Fibroblast of mammary gland (primary cell): ENCODE measurements at places on chromosomes 4 and X.

DNA sequence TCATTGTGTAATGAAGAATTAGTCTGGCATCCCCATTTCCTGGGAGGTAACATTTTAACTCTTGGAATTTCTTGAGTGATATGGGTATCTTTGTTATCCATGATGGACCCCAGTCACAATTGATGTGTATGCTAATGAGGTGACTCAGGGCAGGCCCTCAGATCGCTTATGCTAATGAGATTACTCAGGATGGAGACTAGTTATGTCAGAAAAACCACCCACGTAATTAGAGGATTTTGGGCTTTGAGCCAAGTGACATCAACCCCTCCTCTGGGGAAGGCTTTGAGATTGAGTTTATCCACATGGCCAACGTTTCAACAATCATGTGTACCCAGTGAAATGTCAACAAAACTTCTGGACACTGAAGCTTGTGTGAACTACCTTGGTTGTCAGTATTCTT, 772.7 kb downstream of the STPG2 start:
- DNase-seq: peak; percentile 3

GRCh38 chrX:75211976-75212375, 55.9 kb upstream of the ABCB7 start:
- no peak for DNase-seq

- DNase-seq: no peak
Measured at GRCh38 chr4:185580699-185581098, 45.4 kb upstream of the PDLIM3 start.

DNA sequence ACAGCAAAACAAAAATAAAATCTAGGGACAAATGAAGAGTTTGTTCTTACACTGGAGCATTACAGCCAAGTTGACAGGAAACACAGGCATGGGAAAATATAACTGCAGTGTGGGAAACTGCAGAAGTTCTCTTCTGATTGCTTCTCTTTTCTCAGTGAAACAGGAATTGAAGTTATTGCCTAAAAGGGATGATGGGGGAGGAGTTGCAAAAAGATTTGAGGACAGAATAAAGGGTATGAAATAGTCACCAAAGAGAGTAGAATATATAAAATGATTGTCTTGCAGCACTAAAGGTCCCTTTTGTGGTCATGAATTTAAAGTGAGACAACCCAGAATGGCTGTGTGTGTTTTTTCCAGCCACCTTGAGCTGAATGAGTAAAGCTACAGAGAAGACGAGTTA, 103.7 kb downstream of the JADE1 start:
- no peak for DNase-seq

GRCh38 chrX:24268786-24269185, 45.1 kb downstream of the SUPT20HL2 start:
- no peak for DNase-seq

DNA sequence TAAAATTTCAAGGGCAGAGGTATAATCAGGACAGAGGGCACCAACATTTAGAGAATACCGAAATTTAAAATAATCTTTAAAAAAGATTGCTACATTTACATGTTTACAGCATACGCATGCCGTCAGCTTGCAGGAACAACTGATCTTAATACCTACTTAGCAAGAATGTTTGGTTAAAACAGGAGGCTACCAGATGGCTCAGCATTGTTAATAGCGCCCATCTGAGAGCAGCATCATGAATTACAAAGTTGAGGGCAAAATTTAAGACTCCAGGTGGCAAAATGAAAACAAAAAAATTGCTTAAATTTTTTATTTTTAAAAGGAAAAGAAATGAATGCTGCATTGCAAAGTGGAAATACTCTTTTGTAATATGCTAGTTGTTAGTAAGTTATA, 241.3 kb downstream of the C4orf33 start:
- no peak for DNase-seq

- no peak for DNase-seq
Measured at GRCh38 chr4:55926610-55927009, 22.1 kb upstream of the CEP135 start.

DNA sequence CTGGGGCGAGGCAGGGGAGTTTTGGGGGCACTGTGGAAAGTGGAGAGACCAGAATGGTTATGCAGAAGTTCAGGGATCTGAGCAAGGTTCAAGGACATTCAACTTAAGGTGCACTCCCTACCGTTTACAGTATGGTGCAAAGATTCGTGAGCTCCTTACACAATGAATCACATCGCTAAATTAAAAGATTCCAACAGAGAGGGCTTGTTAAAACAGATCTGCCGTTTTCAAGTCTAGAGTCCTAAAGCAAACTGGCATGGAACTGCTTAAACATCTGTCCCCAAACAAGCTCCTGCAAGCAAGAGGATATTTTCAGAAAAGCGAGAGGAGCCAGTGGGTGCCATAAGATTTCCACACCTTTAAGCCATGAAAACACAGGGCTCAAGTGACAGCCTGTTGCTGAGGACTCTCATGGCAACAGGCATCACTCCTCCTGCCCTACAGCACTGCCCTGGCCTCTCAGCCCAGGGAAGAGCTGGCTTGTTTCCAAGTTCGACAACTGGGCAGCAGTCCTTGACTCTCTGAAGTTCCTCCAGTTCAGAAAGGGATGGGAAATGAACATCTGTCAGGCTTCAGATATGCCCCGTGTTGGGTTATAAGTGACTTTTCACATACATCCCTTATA, 10.0 kb downstream of the FAM184B start:
- DNase-seq: no peak

DNA sequence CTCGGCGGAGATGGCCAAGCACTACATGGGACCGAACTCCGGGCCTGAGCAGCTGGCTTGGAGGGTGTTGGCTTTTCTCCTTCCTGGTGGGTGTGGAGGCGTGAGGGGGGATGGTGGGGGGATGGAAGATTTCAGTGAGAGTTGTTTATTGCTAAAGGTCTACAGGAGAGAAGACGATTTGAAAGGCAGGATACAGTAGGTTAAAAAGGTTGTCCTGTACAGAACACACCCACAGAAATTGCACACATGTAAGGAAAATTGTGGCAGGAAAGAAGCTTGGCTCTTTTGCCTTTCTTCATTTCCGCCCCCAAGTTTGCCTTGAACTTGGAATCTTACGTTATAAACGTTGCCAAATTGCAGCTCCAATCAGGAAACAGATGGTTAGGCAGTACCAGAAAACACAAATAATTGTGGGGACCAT, 74.1 kb upstream of the STOX2 start:
- DNase-seq: no peak

- no peak for DNase-seq
Measured at GRCh38 chrX:148643460-148643859, 143.0 kb downstream of the AFF2 start.

DNA sequence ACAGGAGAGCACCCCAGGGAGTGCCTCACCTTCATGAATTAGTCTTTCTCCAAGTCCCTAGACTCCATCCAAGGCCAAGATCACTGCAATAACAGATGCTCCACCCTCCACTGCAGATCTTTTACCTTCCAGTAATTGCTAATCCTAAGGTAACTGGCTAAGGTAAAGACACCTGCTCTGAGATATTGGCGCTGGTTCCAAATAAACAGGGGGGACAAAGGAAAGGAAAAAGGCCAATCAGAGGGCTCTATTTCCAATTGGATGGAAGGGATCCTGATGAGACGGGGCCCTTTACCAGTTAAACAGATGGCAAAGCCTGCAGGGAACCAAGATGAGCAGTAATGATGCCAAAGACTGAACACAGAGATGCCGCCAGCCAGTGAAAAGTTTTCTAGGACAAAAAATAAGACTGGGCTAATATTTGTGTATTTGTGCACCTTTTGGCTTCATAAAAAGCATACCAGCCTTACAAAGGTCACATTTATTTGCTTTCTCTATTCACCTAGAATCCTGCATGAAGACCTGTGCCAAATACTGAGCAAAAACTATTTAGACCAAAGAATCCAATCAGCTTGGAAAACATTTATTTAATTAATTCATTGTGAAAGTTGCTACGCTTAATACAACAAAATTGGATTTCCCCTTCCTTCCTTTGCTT, 148.5 kb downstream of the PPP3CA start:
- no peak for DNase-seq

DNA sequence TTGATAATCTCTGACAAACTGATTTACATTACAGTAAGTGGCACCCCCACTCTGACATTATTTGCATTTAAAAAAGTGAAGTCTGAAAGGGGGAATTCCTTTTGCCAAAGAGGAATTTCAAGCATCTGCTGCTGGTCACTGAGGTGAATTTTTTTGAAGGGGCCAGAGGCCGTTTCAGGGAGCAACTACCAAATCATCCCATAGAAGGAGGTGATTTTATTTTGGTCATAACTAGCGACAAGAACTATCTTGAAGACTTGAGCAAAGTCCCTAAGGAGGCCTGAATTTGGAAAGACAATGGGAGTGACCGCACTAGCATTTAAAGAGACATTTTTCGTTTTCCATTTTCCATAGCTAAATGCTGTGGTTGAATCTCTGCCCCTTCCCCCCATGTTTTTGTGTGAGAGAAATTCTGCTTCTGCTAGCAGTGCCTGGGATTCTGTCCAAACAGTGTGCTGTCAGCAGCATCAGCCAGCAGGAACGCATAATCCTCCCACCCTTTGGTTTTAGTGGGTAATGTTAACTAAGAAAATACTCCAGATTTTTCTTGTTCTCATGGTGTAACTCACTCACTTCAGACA, 110.1 kb upstream of the MED14 start:
- DNase-seq: peak; percentile 91

DNA sequence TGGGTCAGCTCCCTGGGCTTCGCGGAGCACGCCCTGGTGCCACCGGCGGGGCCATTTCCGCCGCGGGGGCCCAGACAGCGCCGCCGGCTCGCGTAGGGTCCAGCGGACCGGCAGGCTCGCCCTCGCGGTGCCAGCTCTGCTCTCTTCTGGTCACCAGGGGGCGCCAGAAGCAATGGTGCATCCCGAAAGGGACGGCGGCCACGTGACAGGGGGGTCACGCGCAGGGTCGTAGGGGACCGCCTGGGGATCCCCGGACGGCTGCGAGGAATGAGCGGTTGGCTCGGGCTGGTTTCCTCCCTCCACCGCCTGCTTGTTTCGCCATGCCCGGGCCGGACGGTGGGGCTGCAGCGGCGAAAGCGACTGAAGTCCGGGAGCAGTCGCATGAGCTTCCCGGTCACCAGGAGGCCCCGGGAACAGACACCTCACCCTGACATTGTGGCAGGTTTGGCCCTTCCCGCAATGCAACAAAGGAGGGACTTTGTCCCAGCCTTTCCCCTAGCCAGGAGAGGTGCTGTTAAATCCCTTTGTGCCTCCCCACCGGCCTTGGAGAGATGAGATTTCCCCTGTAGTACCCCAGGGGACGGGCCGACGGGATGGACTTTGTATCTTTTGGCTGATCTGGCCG, 15.8 kb downstream of the ZCCHC12 start:
- peak; percentile 35 for DNase-seq

DNA sequence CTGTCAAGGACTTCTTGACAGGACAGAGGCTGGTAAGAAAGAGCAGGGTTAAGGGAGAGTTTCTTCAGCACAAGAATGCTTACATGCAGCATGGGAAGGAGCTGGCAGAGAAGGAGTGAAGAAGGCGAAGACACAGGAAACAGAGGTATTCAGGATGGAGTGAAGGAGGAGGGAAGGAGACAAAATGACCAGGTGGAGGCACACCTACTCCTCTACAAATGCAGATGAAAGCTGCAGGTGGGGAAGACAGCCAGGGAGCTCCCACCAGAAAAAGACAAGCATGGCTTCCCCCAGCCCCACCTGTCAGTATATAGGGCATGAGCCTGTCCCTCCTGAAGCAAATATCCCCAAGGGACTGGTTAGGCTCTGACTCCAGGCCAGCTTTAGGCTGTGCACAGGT, 29.6 kb upstream of the NKRF start:
- DNase-seq: no peak

- DNase-seq: peak; percentile 42
Measured at GRCh38 chr4:56619160-56619559, 61.9 kb downstream of the HOPX start.

- DNase-seq: no peak
Measured at GRCh38 chr4:148021686-148022085, 289.8 kb downstream of the ARHGAP10 start.

DNA sequence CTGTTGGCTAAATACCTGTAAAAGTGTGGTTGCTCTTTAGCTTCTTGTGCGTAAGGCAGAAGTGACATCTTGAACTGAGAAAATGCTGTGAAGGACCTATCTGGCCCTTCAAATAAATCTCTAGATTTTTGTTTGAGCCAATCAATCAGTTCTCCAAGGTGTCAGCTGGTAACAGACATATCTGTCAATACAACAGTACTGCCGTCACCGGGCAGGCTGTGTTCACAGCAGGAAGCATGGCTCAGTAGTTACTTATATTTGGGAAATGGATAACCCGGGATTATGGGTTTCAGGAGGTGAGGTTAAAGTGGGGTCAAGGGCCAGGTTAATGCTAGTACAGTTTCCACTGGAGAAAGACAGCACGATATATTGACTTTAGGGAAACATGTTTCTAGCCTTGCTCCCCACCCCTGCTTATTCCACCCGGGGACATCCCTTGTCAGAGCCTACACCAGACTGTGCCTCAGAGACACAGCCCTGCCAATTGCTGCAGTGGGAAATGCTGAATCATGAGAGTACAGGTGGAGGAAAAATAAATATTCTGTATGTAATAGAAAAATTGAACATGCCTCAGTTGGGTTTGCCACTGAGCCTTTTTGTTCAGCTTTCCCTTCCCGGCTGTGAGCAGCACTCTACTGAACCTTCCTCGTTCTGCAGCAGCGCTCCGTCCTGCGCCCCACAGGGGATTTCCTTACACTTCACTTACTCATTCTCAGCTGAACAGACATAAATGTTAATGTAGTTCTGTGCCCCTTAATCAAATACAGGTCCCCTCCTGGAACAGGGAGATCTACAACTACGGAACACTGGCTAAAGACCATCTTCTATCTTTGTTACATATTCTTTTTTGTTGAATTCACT, 121.1 kb downstream of the MGST2 start:
- DNase-seq: no peak

- DNase-seq: no peak
Measured at GRCh38 chr4:106718548-106718947, 317.6 kb downstream of the DKK2 start.

- no peak for DNase-seq
Measured at GRCh38 chr4:93981594-93981993, 153.0 kb downstream of the ATOH1 start.

GRCh38 chr4:2087170-2087569, 28.0 kb downstream of the NAT8L start:
- DNase-seq: peak; percentile 5
